ENCODE measurements at places on chromosomes 11 and 22.

- DNase-seq, result no peak
These were observed 27.9 kb downstream of the CPT1A start for GRCh38 chr11:68813773-68814172.

DNA sequence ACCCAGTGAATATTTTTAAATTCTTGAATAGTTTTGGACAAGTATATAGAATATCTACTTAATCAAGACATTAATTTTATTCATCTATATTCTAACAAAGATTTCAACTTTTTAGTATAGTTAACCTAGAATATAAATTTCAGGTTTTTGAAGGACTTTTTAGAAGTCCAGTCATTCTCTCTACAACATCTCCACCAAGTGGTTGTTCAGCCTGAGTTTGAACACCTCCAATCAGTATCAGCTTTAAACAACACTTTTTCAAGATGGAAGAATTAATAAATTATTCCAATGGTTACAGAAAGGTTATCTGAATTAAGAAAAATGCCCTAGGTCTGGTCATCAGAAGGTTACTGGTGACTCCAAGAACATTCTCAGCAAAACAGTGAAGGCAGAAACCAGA lies 31.8 kb downstream of the EIF3M start:
- DNase-seq, result no peak

DNA sequence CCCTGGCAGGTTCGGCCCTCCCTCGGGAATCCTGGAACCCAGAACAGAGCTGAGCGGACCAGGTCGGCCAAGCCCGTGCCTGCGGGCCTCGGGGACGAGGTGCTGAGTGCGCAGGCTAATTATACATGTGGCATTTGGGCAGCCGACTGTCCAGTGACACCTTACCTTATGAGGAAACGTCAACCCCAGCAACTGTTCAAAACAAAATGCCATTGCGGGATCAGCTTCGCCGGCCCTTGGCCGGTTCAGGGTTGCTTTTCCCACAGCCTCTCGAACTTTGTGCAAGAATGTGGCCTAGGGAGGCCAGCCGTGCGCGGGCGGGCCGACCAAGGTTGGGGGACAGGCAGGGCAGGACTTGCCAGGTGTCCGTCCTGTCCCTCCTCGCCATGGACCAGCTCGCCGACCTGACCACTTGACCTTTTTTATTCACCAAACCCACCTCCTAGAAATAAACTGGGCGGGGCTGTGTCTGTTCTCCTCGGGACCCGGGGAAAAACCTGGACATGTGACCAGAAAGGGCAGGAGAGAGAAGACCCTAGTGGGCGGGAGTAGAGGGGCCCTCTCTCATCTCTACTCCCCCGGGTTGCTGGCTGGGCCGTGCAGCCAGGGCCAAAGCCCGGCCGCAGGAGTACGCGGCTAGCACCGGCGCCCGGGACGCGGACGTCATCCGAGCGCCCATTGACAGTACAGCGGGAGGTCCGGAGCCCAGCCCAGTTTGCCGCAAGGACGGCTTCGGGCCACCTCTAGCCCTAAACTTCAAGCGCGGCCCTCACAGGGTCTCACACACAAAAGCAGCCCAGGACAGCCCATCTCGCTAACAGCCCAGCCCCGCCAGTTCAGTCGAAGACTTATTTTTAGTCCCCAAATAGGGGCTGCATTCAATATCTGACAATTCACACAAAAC lies 134.3 kb upstream of the C11orf58 start:
- DNase-seq, result no peak

- DNase-seq, result no peak
These were observed 100.6 kb upstream of the FGF3 start for GRCh38 chr11:69919659-69920344.

GRCh38 chr11:13963169-13963948 lies 836 bp downstream of the SPON1 start:
- peak; percentile 69 for DNase-seq

DNA sequence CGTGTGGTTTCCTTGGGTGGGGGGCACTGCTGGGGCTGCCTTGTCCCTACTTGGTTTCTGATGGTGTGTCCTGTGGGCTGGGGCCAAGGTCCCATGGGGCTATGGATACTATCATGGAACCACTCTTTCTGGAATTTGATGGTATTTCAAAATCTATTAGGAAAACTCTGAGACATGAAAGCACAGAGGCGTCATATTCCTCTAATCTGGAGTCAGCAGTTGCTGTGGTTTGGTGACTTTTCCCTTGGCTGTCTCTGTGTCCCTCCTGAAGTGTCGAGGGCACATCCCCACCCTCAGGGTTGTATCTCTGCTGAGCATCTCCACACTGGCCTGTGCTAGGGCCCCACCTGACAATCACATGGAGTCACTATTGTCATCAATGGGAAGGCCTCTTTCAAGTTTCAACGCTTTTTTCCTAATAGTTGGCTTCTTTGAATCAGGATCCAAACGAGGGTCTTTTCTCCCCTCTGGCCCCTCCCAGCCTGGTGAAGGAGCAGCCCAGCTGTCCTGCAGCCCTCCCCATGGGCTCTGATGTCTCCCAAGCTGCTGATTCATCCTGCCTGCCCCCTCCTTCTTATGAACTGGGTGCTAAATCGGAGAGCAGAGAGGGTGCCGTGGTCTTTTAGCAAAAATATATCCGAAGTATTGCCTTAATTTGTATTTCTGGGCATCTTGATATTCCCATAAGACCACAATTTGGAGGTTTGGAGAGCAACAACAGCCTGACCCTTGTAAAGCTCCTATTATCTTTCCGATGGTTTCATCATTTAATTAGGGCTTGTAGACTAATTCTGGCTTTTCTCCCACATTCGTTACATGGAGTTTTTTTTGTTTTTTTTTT lies 38.5 kb downstream of the MED15 start:
- no peak for DNase-seq

- DNase-seq, result no peak
These were observed 26.2 kb downstream of the MCM5 start for GRCh38 chr22:35425971-35426800.

- DNase-seq, result no peak
These were observed 10.8 kb upstream of the CYP2R1 start for GRCh38 chr11:14902650-14903350.

DNA sequence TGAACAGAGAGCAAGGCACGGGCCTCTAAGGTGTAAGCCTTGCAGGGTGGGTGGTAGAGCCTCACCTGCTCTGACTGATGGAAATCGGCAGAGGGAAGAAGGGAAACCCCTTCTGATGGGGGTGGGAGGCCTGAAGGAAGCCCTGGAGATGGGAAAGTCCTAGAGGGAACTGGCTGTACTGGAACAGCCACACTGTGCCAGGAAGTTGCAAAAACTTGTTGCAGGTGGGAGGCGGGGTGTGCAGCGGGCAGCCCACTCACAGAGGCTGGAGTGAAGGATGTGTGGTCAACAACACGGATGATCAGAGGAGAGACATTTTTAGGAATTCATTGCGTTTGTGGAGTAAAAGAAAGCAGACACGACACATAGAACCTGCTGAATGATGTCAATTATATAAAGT lies 91.3 kb downstream of the ZC3H12C start:
- no peak for DNase-seq

- DNase-seq, result no peak
These were observed 54.0 kb upstream of the GCAT start for GRCh38 chr22:37753746-37754145.

- DNase-seq, result no peak
These were observed 8.6 kb downstream of the C11orf91 start for GRCh38 chr11:33692013-33692504.

GRCh38 chr11:47268448-47269001 lies 1.4 kb upstream of the MADD start:
- DNase-seq, result no peak

DNA sequence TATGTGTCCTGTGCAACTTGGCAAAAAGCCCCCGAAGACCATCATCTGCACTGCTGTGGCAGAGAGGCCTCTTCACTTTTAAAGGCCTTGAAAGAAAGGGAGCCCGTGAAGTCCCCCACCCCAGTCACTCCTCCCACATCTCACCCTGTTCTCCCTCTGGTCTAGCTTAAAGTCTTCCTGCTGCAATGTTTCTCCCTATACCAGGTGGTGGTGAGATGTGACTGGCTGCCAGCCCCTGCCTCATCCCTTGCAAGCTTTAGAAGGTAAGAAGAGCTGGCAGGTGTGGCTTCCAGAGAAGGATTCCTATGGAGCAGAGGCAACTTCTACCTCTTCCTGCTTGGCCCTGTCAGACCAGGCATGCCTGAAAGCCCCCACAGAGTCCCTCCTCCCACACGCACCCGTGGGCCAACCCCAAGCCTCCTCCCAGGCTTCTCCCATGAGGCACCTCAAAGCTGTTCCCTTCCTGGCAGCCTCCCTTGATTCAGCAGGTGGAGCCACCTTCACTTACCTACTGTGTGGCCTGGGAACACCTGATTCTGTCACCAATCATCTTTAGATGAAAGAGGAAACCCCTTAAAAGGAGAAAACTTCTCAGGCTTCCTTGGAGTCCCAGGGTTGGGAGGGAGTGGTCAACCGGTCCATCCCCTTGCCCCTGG lies 4.0 kb upstream of the TRIM29 start:
- DNase-seq, result peak; percentile 47

- no peak for DNase-seq
These were observed 20.2 kb downstream of the RTN4RL2 start for GRCh38 chr11:57480409-57481137.

DNA sequence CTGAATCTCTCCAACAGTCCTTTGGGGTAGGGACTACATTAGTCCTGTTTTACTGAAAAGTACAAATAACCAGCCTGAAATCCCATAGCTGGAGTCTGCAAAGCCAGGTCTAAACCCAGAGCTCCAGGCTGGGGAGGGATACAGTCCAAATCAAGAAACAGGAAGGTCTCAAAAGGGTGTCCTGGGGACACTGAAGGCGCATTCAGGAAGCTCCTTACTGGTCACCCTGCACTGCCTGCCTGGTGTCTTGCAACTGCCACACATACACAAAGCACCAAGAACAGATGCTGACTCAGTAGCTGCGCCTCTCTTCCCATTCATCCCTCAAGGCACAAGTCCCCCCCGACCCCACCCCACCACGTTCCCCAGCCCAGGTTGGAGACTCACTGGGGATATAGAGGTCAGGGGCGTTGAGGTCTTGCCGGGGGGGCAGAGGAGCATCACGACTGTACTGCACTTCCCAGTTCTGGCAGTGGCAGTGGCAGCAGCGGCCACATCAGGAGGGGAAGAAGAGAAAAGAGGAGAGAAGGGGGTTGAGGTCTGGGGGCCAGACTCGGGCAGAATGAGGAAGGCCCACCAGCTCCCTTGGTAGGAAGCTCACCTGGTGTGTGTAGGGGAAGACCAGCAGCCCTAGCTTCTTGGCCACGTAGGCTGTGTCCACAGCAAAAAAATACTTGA lies 1.6 kb downstream of the YIF1A start:
- DNase-seq, result no peak

DNA sequence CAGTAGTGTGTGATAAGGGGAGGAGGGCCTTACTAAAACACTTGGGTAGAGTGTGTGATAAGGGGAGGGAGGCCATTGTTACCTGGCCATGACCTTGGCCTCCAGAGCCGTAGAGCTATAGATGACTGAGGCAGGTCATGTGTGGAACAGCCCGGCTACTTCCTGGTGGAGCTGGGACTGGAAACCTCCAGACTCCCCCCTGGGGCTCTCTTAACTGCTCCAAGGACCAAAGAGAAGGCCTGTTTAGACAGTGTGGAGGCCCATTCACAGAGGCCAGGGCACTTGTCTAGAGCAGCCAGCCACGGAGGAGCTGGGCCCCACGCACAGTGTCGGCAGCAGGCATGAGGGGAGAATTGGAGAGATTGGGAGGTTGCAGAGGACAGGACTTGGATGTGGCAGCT lies 12.5 kb upstream of the MICALL1 start:
- no peak for DNase-seq

- no peak for DNase-seq
These were observed 103.7 kb downstream of the CTTN start for GRCh38 chr11:70501933-70502540.

GRCh38 chr11:111452146-111452545 lies 60.0 kb downstream of the BTG4 start:
- no peak for DNase-seq

GRCh38 chr11:97269527-97269926 lies 879.7 kb downstream of the JRKL start:
- DNase-seq, result no peak

DNA sequence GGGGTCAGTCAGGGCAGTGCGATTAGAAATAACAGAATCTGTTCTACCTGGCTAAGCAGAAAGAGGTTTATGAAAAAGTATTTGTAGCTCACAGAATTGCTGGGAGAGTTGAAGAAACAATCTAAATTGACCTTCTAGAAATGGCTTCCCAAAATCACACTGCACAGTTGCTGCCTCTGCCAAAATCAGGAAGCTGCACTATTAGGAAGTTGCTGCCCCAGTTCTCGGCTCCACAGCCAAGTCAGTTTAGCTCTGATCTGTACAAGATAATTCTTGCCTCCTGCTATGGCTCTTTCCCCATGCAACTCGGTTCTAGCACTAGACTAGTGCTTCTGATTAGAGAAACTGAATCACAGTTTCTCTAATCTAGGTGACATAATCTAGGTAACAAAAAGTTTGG lies 16.0 kb upstream of the CCDC90B start:
- no peak for DNase-seq

- DNase-seq, result peak; percentile 51
These were observed 420.6 kb downstream of the BRD1 start for GRCh38 chr22:49406879-49407587.

GRCh38 chr22:19555651-19556050 lies 31.4 kb upstream of the CLDN5 start:
- no peak for DNase-seq

- no peak for DNase-seq
These were observed 39.0 kb upstream of the CHKA start for GRCh38 chr11:68160100-68160695.

DNA sequence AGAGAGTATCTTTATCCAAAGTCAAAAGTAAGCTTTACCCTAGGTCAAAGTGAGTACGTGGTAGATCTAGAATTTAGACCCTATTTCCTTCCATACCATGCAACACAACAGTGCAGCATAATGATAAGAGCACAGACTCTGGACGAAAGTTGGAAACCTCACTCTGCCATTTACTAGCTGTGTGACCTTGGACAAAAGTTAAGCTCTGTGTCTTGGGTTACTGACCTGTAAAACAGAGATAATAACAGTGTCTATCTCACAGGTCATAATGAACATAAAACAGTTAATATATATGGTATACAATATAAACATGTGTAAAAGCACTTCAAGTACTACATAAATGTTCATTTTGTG lies 13.6 kb upstream of the CHRNA10 start:
- DNase-seq, result no peak

GRCh38 chr11:35740061-35740799 lies 77.7 kb downstream of the TRIM44 start:
- DNase-seq, result no peak
